CD4-positive, alpha-beta T cell treated with Interferon alpha-2 for 1 hour (primary cell): ENCODE measurements at places on chromosomes 3 and 15.

- DNase-seq, result no peak
These were observed 19.8 kb upstream of the ACOX2 start for GRCh38 chr3:58556761-58557221.

GRCh38 chr15:39110746-39111145, 470.1 kb upstream of the THBS1 start:
- no peak for DNase-seq

DNA sequence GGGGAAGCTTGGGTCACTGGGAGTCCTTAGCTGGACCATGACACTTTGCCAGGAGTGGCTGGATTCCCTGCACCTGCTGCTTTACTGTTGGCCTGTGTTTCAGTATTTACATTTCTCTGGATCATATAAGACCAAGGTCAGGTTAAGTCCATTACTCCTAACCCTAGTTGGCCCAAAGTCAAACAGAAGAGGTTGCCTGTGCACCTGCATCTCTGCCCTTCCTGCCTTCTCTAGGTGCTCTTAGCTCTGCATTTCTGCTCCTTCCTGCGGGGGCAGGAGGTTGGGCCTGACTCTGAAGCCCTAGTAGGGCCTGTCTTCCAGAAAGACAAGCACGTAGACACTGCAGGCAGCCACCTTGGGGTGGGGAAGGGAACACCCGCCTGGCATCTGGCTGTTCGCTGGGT, 124.3 kb downstream of the RPLP1 start:
- DNase-seq, result no peak

DNA sequence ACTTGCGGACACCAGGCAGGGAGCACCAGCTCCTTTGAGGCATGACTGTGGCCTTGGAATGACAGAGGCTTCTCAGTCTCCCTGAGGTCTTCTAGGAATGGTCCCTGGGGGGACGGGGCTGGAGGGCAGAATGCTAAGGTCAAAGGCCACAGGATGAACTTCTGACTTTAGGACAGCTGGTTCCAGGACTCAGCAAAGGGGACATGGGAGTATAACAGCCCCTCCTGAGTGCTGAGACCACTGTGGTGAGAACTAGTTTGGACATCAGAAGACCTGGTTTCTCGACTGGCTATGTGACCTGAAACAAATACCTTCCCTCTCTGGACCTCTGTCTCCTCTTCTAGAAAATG, 17.8 kb downstream of the ITGA11 start:
- DNase-seq, result no peak

DNA sequence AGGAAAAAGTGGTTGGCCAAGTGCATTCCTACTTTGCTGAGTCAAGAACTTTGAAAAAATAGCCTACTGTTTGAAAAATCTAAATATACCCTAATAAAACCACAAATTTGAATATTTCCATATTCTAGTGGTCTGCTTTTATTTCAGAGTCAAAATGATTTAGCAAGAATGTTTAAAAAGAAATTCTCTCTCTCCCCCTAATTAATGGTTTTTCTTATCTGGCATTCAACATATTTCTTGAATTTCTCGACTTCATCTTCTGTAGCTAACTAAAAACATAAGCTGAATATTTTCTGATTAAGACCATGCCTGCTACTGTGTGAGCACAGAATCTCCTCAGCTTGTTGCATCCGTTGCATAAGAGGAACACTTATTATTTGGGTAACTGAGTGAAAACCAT, 563.5 kb upstream of the TBL1XR1 start:
- DNase-seq, result no peak

DNA sequence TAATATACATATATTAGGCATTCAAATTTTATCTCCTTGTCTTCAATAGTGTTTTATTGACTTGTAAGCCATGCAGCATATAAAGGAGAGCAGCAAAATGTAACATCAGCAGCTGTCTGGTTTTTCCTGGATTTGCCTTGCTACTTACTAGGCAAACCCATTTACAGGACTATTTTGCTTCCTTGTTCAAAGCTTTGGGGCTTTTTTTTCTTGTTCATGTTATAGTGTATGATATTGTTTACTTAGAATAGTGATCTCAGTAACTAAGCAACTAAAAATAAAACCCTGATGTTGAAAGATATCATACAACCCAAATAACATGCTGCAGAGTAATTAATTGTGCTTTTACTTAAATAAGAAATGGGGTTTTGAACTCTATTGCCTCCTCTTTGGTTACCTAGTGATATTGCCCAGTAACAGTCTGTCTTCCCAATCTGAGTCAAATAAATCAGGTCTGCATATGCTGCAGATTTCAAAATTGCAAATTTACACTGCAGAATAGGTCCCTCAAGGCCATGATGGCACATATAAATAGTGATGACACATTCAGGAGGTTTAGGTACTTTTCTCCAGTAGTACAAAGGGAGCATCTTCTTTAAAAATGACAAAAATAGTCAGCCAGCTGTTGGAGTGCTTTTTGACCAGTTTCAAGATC, 578.1 kb upstream of the NECTIN3 start:
- no peak for DNase-seq

- DNase-seq, result no peak
These were observed 11.9 kb downstream of the STT3B start for GRCh38 chr3:31544634-31545033.

- DNase-seq, result no peak
These were observed 26.1 kb downstream of the ATRIP start for GRCh38 chr3:48472673-48472922.

DNA sequence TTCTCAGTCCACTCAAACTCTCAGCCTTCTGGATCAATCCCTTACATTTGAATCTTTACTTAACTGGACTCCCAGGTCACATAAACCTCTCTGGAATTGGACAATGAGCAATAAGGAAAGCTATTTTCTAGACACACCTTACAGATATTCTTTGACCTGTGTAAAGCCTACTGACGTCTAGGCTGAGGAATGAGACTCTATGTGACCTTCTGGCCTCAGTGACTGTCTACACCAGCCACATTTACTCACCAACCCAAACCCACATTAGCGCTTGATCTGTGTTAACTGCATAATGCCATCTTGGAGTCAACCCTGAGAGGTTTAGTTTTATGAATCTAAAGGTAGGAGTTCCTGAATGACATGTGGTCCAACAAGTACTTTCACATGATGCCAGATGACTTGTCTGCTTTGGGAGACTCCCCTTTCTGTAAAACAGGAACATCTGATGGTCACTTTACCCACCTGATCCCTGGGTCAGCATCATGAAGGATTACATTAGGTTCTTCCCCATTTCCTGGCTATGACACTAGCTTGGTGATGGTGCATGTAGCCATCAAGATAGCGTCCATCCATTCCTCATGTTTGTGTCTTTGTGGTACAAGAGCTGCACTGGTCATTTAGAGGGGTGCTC, 11.4 kb upstream of the COMMD2 start:
- DNase-seq, result no peak

- DNase-seq, result no peak
These were observed 157.7 kb downstream of the RPLP1 start for GRCh38 chr15:69610277-69610676.

- no peak for DNase-seq
These were observed 120.1 kb upstream of the NMNAT3 start for GRCh38 chr3:139797724-139798343.
